ENCODE measurements at places on chromosomes 16 and 17. TPM values are rescaled to one million over a fixed set of nuclear protein-coding genes. Genes with fewer than 3 reads are reported as not detected.

CCDC144A gene
- total RNA-seq = 8.4 TPM

PDILT gene
- not detected for total RNA-seq

TBC1D3H gene
- total RNA-seq = not detected

APOBR gene
- 0.60 TPM for total RNA-seq

KRTAP4-9 gene
- not detected for total RNA-seq

KRTAP2-3 gene
- total RNA-seq = not detected

ATP2A1 gene
- 46.8 TPM for total RNA-seq

LLGL2 gene
- 51.2 TPM for total RNA-seq

PLLP gene
- 2.7 TPM for total RNA-seq

TEN1 gene
- 22.5 TPM for total RNA-seq

BAIAP3 gene
- 9.3 TPM for total RNA-seq

AFMID gene
- total RNA-seq = 31.7 TPM

CRHR1 gene
- 20.6 TPM for total RNA-seq

TBC1D3G gene
- 2.2 TPM for total RNA-seq

CASKIN2 gene
- 23.3 TPM for total RNA-seq

DNAI2 gene
- 0.44 TPM for total RNA-seq

TMC7 gene
- total RNA-seq = 3.1 TPM

IGF2BP1 gene
- total RNA-seq = 12.0 TPM

TEKT1 gene
- 2.3 TPM for total RNA-seq

KRT39 gene
- 0.44 TPM for total RNA-seq

PRDM7 gene
- total RNA-seq = not detected

ZNF18 gene
- total RNA-seq = 17.0 TPM

C16orf86 gene
- 4.7 TPM for total RNA-seq

SLC5A11 gene
- total RNA-seq = not detected

QPRT gene
- 21.7 TPM for total RNA-seq

SDK2 gene
- total RNA-seq = 16.2 TPM

AANAT gene
- total RNA-seq = 18.0 TPM

OTOA gene
- 0.22 TPM for total RNA-seq

DCAF7 gene
- total RNA-seq = 80.0 TPM

NOD2 gene
- total RNA-seq = 2.3 TPM

TCAP gene
- total RNA-seq = 57.6 TPM

CDRT15 gene
- not detected for total RNA-seq

KDM6B gene
- total RNA-seq = 24.5 TPM

GDPD3 gene
- total RNA-seq = 2.1 TPM

GJD3 gene
- total RNA-seq = not detected

KIAA0513 gene
- 21.8 TPM for total RNA-seq

HNF1B gene
- total RNA-seq = not detected

All from camera-type eye (tissue), 1 donor.